ENCODE measurements at places on chromosomes 3 and 15.
A peak's percentile ranks its signal among the peaks of the same experiment; 100 is the strongest.

- peak; percentile 23 for DNase-seq
These were observed 85.7 kb downstream of the ATP2B2 start for GRCh38 chr3:10419637-10420232.

- no peak for DNase-seq
These were observed 827 bp upstream of the INO80 start for GRCh38 chr15:41116962-41117252.

- no peak for DNase-seq
These were observed 27.4 kb upstream of the FOXB1 start for GRCh38 chr15:59976480-59977271.

GRCh38 chr3:171028025-171028778 lies 1.7 kb upstream of the SLC2A2 start:
- DNase-seq = peak; percentile 97

GRCh38 chr3:126501054-126501453 lies 16.5 kb downstream of the UROC1 start:
- DNase-seq = no peak

GRCh38 chr3:189490749-189491148 lies 140.4 kb upstream of the TP63 start:
- DNase-seq = no peak

DNA sequence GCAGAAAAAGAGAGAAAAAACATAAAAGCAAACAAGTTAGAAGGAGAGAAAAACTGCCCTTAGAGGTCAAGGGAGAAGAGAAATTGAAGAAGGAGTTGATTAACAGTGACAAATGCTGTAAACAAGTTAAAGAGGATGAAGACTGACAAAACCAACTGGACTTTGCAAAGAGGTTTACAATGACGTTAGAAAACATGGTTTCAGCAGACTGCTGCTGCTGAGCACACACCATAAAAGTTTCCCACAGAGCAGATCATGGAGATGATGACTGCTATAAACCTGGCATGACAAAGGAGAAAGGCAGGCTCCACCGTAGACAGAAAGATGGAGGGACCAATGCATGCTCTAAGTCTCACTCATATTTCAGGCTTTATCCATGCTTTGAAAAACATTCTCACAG lies 78.7 kb downstream of the POLQ start:
- DNase-seq = no peak

GRCh38 chr15:36932070-36932469 lies 168.3 kb downstream of the MEIS2 start:
- DNase-seq = no peak

GRCh38 chr3:106206146-106206545 lies 337.3 kb upstream of the CBLB start:
- DNase-seq = peak; percentile 37
